Esophagus squamous epithelium (tissue), 5 donors: ENCODE measurements at places on chromosomes 7 and 10.

DNA sequence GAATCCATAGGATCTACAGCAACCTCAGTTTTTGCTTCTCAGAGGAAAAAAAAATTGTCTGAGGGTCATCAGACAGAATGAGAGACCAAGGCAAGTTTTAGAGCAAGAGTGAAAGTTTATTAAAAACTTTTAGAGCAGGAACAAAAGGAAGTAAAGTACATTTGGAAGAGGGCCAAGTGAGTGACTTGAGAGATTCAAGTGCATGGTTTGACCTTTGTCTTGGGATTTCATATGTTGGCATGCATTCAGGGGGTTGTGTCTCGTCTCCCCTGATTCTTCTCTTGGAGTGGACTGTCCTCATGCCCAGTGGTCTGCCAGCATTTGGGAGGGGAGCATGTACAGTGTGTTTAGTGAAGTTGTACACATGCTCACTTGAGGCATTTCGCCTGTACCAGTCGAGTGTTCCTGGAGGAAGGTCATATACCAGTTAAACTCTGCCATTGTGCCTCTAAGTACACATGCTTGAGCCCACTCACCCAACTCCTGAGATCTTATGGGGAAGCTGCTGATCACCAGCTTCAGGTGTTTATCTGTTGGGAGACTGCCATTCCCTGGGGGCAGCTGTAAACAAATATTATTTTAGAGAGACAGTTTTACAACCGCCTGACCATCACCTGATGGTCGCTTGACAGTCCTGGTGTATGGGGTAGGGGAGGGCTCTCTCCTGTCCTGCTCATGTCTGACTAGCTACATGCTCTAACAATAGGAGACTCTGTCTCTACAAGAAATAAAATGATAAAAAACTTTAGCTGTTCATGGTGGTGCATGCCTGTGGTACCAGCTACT lies 109.4 kb downstream of the EEPD1 start:
- DNase-seq: no peak

DNA sequence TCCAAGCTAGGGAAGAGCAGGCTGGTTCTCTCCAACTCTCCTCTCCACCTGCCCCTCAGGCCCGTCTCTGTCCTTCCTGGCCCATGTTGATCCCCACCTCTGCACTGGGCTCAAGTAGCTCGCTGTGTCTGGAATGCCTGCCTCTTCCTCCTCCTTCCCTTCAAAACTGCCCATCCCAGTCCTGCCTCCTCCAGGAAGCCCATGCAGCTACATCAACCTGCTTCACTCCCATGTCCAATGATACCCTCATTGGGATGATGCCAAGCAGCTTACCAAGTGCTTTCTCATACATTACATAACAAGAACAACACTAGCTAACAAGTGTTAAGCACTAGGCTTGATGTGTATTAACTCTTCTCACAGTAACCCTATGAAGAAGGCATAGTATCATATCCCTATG lies 8.2 kb downstream of the ASB10 start:
- no peak for DNase-seq

- DNase-seq: no peak
Measured at GRCh38 chr10:126917975-126918908, 13.0 kb downstream of the DOCK1 start.

- no peak for DNase-seq
Measured at GRCh38 chr10:63446716-63447440, 18.9 kb downstream of the JMJD1C start.

GRCh38 chr7:140059273-140060242 lies 3.2 kb downstream of the PARP12 start:
- no peak for DNase-seq

DNA sequence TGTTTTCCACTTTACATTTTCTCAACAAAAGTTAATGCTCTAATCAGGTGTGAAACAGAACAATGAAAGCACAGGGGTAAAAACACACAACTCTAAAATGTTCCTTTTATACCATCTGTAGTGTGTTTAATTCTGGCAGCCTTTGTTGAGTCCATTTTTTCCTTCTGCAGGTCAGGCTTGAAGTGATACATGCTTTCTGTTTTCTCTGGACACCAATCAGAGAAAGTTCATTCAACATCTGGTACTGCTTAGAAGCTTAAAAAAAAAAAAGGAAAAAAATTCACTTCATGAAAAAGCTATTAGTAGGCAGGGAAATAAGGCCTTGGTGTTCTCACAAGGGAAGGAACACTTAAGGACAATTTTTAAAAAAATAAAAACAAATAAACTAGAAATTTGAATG lies 231.3 kb upstream of the RHOBTB1 start:
- no peak for DNase-seq

GRCh38 chr7:37730501-37730900 lies 46.9 kb downstream of the GPR141 start:
- no peak for DNase-seq

DNA sequence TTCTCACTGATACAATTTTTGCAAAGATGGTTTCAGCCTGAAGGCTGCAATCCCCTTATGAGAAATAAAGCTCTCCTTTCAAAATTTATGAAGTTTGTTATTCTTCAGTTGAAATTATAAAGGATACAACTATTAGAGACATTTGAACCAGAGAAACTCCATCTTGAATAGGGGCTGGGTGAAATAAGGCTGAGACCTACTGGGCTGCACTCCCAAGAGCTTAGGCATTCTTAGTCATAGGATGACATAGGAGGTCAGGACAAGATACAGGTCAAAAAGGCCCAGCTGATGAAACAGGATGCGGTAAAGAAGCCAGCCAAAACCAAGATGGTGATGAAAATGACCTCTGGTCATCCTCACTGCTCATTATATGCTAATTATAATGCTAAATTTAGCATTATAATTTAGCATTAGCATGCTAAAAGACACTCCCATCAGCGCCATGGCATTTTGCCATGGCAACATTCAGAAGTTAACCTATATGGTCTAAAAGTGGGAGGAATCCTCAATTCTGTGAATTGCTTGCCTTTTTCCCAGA lies 22.4 kb upstream of the IFIT1B start:
- DNase-seq: no peak

DNA sequence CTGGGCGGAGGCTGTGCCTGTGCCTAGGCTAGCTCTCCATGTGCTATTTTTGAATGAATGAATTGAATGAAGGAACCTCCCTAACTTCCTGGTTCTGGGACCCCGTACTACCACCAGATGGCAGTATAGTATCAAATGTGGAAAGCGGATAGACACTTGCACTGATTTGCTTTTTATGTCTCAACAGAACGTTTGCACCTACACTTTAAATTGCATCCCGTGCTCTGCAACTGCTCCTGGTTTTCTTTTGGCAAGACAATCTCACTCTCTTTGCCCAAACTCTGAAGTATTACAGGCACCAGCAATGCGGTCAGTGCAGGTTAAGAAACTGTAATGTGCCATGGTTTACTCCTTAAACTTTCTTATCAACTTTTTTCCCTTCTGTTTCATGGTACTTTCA lies 6.5 kb downstream of the FZD8 start:
- no peak for DNase-seq

- DNase-seq: no peak
Measured at GRCh38 chr10:91307489-91307888, 87.0 kb downstream of the PCGF5 start.

GRCh38 chr7:55569797-55570196 lies 2.5 kb downstream of the VOPP1 start:
- no peak for DNase-seq

GRCh38 chr7:65463184-65463583 lies 89.5 kb downstream of the ZNF92 start:
- no peak for DNase-seq

GRCh38 chr7:84914598-84914997 lies 272.3 kb downstream of the SEMA3D start:
- DNase-seq: no peak

DNA sequence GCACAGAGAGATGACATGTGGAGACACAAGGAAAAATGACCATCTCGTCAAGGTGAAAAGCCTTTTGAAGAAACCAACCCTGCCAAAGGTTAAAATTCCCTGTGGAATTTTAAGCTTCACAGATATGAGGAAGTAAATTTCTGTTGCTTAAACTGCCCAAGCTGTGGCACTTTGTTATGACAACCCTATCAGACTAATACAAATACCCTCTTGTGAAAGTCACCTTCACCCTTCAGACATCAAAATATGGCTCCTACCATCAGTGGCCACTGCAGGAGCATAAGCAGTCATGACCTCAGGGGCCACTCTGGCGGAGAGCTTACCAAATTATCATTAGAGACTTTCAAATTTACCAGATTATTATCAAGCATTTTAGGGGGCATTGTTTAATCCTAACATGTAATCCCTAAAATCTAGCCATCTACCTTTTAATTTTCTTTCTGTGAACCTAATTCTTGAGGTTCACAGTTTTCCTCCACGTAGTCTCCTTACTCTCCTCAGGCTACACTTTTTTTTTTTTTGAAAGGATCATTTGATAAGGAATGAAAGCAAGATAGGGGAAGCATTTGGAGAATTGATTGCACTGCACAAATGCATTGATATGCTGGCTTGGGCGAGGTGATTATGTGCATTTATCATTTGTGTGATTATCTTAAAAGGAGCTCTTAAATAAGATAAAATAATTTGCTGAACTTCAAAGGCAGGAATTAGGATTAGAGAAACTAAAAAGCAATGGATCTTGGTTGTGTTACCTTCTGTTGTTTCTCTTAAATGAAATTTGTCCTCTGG lies 90.3 kb downstream of the TMEM168 start:
- no peak for DNase-seq

GRCh38 chr7:77538281-77539212 lies 1.5 kb downstream of the PTPN12 start:
- peak; percentile 25 for DNase-seq

GRCh38 chr10:102652170-102652916 lies 8.1 kb downstream of the TRIM8 start:
- DNase-seq: no peak

GRCh38 chr10:128081720-128082119 lies 44.5 kb downstream of the MKI67 start:
- DNase-seq: no peak

- DNase-seq: no peak
Measured at GRCh38 chr10:21293518-21294356, 231.7 kb downstream of the SKIDA1 start.

DNA sequence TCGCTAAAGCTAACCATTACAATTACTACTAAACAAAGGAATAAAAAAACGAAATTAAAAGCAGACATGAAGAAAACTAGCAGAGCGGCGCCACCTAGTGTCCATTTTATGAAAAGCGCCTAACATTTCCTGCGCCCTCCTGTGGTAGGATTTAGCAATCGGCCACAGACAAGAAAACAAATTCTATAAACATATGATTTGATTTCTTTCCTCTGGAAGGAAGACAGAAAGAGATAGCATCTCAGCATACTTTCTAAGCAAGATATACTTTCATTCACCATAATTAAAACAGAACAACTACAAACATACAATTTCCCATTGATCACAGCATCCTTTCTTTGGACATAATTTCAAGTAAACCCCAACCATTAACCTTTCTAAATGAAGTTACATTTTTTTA lies 337.7 kb upstream of the NPVF start:
- DNase-seq: no peak

GRCh38 chr7:49822856-49823255 lies 49.4 kb downstream of the VWC2 start:
- DNase-seq: no peak

GRCh38 chr7:120794106-120794729 lies 63.7 kb downstream of the TSPAN12 start:
- DNase-seq: no peak

DNA sequence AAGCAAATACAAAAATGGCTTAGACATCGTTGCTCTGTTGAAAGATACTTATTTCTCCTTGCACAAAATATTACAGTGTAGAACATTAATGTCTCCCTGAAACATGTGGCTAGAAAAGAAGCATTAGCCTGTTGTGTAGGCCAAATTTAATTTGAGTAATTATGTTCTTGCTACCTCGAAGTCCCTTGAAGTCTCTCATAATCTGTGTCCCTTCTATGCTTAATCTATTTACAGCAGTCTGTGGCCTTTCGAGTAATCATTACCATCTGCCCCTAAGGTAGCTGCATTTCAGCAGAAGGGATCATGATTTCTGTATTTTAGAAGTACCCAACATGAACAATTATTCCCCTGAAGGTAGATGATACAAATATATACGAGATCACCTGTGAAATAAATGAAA lies 615.2 kb downstream of the GRM8 start:
- no peak for DNase-seq

DNA sequence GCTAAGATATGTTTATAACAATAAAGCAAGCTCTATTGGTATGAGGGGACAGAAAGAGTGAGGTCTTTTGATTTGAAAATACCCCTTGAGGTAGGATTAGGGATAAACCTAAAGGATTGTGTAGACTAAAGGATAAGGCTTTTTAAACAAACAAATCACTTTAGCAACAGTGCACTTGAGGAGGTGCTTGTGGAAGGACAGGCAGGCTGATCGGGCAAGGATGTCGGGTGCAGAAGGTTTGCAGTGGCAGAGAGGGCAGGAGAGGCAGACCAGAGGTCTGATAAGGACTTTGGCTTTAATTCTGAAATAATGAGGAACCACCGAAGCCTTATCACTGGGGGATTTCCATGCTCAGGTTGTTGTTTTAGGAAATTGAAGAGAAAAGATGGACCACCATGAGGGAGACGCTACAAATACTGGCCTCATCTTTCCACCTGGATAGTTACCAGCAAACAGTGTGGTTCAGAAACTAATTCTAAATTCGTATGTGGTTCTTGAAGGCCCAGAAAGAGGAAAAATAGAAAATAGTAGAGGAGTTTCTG lies 119.5 kb upstream of the KLF6 start:
- no peak for DNase-seq

DNA sequence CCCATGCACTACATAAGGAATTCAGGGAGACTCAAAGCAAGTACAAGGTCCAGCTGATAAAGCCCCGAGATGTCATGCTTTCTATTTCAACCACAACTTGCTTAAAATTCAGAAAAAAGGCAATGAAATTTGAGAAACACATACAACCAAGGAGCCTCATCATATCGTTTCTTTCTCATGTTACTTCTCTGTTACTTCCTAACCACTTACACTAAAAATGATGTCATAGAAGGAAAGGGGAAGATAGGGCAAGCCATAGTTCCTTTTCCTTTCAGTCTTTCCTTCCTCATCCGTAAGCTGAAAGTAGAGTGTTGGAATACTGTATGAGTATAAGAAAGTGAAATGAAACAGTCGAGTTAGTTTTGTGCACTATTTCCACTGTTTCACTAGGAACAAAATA lies 27.9 kb upstream of the CDK14 start:
- no peak for DNase-seq

DNA sequence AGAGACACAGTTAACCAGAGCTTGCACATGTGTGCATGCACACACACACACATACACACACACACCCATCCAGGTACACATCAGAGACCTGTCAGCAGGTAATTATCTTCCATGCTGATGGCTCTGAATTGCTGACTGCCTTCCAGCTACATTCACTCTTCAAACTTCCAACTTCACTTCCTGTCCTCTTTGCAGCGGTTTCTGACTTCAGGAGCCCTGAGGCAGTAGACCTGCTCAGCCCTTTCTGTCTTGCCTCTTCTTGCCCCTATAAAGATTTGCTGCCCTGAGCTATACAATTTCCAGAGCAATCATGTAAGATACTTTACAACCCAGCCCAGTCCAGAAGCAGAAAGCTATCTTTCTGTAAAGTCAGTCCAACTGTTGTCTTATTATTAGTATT lies 310.2 kb downstream of the FGFR2 start:
- DNase-seq: no peak

- no peak for DNase-seq
Measured at GRCh38 chr7:19690736-19691135, 18.1 kb downstream of the POLR1F start.

GRCh38 chr7:18667466-18667865 lies 171.9 kb downstream of the HDAC9 start:
- DNase-seq: no peak
